ENCODE measurements at places on chromosomes 5 and 9.

DNA sequence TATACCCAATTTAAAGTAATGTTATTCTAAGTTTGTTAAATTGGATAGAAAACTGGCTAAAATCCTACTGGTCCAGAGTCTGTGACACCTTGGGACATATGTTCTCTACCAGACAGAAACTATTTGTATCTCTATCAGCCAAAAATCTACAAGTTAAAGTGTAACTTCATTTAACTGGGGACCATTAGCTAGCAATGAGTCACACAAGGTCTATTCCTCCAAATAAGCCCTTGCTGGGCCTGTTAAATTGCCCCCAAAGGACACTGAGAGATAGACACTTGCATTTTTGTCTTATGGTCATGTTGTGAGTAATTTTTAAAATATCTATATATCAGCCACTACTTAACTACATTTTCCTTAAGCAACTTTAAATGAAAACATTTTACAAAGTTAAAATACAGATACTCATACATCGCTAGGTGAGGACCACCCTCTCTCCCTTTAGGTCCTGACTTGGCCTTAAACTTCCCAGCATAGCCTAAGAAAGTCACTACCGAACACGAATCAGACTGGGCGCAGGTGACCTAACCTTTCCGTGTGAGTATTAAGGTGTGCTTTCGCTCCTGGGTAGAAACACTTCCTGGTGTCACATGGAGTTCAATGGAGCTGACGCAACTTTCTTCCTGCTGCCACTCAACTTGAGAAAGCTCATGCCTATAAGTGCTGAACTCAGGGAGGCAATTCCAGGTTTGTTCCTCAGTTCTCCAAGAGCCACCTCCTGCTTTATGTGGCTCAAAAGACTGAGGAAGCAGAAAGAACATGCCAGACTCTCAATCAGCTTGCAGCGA is 249.1 kb downstream of the DIRAS2 start:
- no peak for DNase-seq

DNA sequence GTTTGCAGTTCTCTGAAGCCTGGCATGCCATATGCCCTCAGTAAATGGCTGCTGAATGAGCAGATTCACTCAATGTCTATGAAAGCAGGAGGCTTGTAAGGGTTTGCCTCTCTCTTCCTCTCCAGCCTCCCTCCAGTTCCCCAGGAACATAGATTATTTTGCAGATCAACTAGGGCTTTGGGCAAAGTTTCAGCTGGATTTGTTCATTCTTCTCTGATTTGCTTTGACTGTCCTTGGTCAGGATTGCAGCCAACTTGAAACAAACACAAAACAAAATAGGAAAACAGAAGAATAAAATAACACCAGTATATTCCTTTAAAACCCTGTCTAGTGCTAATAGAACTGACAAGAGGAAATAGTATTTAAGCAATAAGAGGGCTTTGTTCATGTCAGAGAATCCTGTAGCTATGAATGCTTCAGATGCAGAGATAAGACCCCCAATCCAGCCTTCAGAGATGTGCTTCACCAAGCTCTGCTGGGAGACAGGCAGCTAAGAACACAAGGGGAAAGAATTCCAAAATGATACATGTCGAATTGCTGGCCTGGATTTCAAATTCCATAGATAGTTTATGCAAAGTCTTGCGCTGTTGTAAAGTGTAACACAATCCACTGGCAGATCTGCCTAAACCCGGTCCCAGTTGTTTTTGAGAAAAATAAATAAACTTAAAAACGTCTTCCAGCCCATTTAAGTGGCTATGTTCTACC is 174.3 kb downstream of the PAPPA start:
- peak; percentile 76 for DNase-seq

DNA sequence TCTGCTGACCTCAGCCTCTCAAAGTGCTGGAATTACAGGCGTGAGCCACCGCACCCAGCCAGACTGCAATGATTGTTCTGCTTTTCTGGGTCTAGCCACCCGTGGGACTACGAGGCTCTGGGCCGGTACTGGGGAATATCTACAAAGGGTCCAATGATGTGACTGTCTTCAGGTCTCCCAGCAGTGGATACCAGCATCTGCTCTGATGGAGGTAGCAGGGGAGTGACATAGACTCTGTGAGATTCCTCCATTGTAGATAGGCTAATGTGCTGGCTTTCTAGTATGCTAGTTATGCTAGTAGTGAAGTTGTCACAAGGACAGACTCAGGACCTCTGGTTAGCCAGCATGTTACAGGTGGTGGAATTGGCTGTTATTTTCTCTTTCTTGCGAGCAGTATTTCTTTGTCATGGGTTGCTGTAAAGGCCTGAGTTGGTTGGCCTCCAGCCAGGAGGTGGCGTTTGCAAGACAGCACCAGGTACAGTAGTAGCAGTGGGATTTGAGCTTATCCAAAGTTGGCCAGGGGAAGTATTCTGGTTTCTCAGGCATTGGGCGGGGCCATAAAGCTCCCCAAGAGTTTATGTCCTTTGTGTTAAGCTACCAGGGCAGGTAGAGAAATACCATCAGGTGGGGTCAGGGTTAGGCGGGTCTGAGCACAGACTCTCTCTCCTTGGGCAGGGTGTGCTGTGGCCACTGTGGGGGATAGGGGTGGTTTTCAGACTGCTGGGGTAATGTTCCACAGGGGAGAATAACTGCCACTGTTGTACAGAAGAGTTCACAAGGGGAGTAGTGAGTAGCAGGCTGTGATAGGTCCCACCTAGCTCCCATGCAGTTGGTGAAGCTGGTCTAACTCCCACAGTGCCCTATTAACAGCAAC is 105.2 kb downstream of the SGCD start:
- no peak for DNase-seq

DNA sequence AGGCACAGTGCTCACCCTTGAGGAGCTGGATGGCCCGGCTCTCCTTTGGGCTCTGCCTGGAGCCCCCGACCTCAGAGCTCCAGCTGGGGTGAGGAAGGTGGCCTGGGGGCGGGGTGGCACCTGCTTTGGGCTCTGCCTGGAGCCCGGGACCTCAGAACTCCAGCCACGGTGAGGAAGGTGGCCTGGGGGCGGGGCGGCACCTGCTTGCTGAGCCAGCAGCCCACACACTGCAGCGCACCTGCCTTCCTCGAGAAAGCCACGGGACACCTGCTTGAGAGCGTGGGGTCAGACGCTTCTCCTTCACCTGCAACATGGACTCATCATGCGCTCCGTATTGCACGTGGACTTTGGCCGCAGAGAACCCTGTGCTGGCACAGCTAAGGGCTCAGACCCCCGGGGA is 51.8 kb downstream of the IRX2 start:
- DNase-seq = no peak

GRCh38 chr5:154573011-154573410 is 95.0 kb upstream of the HAND1 start:
- no peak for DNase-seq

GRCh38 chr5:119063579-119064379 is 7.1 kb upstream of the DMXL1 start:
- DNase-seq = peak; percentile 13

DNA sequence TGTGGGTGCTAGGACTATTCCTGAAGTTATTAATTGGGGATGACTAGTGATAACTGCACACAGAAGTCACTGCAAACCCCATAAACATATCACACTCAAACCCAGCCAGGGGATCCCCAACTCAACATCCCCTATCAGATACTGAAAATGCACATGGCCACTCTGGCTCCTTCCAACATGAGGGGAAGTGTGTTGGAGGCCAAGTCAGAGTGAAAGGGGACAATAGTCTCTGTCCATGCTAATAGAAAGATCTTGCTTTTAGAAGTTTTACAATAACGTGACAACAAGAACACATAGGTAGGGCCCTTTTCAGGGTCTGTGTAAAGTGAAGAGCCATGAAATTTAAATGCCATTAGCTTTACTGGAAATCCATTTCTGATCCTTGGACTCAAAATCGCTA is 98.8 kb upstream of the SEMA6A start:
- DNase-seq = no peak

DNA sequence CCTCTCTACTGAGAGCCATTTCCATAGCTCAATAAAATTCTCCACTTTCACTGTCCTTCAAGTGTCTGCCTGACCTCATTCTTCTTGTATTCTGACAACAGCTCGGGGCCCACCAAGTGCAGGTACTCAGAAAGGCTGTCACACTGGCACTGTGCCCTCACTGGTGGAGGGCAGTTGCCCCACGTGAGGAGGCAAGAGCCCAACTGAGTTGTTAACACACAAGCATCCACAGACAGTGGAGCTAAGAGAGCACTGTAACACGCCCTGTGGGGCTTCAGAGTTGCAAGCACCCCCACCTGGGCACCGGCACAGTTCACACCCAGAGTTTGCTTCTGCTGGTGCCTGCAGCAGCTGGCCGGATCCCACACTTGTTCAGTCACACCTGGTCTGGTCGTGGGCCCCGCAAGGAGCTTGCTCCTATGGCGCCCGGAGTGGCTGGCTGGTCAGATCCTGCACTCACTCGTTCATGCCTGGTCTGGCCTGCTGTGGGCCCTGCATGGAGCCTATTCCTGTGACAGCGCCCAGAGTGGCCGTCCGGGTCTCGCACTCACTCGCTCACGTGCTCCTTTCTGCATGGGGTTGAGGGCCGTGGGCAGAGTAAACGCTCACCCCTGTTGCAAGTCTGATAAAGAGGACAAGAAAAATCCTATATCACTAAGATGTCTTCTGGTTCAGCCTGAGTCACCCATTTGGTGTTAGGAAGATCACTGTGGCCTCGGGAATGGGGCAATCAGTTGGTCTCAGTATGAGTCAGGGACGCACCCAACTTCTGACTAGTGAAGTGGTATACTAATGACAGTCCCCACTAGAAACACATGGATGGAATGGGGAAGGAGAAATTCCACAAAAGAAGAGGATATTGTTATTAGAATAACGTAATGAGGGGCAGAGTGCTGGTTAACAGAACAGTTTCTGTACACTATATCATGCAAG is 87.0 kb upstream of the CCNH start:
- peak; percentile 3 for DNase-seq

GRCh38 chr9:38067859-38068681 is 957 bp downstream of the SHB start:
- DNase-seq = no peak

GRCh38 chr9:133974631-133975341 is 17.3 kb downstream of the VAV2 start:
- DNase-seq = no peak

- DNase-seq = peak; percentile 74
Observed at GRCh38 chr9:120383999-120384924, 195.7 kb downstream of the CDK5RAP2 start.

- DNase-seq = no peak
Observed at GRCh38 chr5:144416196-144416595, 245.5 kb downstream of the KCTD16 start.

GRCh38 chr9:134533850-134534588 is 107.6 kb upstream of the COL5A1 start:
- DNase-seq = no peak

DNA sequence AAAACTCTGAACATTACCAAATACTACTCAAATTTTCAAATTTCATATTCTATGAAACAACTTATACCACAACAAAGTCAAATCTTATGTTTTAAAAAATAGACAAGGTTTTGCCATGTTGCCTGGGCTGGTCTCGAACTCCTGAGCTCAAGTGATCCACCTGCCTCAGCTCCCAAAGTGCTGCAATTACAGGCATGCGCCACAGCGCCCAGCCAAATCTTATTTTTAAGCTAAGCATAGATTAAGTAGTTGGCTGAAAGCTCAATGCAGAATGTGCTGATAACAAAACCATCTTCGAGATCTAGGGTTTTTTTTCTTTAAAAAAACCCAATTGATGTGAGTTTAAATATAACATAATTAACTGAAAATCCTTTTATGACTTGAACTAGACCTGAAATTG is 6.4 kb downstream of the LMBRD2 start:
- no peak for DNase-seq

- DNase-seq = peak; percentile 62
Observed at GRCh38 chr5:83564069-83564749, 92.7 kb downstream of the VCAN start.
